ENCODE measurements at places on chromosomes 1 and 21. TPM values are rescaled to one million over a fixed set of nuclear protein-coding genes. Genes with fewer than 3 reads are reported as not detected.

The LRRC3 gene
- total RNA-seq = 0.04 TPM

GRCh38 chr1:182909578-182909977 lies 43.4 kb downstream of the SHCBP1L start:
- no peak for DNase-seq

The SPRR2G gene
- not detected for total RNA-seq

The C1orf56 gene
- 1.1 TPM for total RNA-seq

GRCh38 chr1:156644146-156644545 lies 2.2 kb downstream of the BCAN start:
- no peak for DNase-seq

The GORAB gene
- 7.0 TPM for total RNA-seq

GRCh38 chr1:41274752-41275545 lies 32.8 kb upstream of the SCMH1 start:
- DNase-seq = no peak

DNA sequence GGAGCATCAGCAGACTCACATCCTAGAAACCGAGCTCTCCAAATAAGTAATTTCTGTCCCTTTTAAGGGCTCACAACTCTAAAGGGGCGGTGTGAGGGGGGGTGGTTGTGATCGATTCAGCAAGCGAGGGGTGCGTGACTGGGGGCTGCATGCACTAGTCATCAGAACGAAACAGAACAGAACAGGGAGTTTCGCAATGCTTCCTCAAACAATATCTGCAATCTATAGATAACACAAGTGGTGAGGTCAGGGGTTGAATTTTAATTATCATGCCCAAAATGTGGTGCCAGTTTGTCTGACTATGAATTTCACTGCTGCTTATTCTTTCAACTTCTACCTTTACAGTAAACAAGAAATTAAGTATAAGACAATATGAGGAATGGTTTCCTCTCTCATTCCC lies 1003.0 kb upstream of the NCAM2 start:
- no peak for DNase-seq

The SPRR1B gene
- total RNA-seq = not detected

DNA sequence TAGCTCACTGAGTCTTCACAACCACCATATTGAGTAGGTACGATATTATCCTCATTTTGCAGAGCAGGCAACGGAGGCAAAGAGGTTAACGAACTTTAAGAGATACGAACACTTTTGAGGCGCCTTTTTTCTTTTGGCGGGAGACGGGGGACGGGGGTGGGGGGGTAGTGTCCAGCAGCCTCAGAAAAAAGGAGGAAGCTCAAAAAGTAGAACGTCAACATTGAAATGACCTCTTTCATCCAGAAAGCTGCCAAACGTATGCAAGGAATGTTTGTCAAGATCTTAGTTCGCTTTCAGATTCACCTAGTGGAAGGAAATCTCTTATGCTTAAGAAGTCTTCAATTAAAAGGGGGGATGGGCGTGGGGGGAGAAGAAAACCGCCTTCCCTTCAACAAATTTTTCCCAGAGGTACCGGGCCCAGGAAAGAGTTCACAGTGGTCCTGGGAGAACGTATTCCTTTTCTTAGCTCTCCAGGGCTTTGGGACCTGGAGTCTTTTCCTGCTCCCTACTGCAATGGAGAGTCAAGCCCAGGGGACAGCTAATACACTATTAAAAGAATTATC lies 1.1 kb upstream of the PCAT6 start:
- DNase-seq = no peak

DNA sequence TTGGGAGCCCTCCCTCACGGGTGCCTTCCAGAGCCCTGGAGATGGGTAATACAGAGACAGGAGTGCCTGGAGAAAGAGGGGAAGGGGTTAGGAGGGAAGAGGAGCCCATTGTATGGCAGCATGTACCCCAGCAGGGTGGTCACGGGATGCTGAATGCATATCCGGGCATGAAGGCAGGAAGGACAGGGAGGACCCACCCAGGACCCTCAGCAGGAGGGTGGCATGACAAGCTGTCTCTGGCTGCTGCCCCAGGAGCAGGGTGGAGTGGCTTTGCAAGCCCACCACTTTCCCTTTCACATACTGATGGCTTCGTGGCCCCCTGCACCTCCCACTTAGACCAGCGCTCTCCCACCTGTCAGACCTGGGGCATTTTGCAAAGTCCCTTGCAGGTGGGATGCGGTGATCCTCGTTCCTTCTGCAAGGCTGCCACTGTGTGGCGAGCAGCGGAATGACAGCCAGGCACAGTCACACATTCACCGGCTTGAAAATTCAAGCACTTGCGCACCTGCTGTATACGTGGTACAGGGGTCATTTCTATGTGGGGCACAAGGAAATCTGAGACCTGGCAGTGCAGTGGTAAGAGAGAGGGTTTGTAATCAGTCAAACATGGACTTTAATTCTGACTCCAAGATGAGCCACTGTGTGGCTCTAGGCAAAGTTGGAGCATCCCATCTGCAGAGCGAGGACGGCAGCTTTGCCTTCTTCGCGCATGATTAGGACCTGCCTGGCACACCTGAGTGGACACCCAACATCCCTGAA lies 53.2 kb upstream of the TMEM51 start:
- DNase-seq = peak; percentile 73

The CDC42 gene
- total RNA-seq = 242 TPM

DNA sequence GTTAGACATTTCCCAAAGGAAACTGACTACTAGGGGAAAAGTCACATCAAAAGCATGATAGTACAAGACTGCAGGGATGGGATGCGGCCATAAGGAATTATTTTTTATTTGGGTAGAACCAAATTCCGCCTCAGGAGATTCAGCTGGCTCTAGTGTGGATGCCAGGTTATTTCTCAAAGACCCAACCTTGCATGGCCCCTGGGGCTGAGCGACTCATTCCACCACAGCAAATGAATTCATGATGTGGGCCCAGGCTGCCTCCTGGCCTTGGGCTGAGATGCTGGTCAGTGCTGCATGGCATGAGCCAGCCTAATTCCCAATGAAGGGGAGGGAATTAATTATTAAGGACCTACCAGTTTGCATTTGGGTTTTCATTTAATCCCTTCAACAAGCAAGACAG lies 11.8 kb downstream of the TMEM35B start:
- no peak for DNase-seq

GRCh38 chr1:199422206-199422605 lies 605.3 kb upstream of the NR5A2 start:
- no peak for DNase-seq

The MAP10 gene
- 0.69 TPM for total RNA-seq

- DNase-seq = no peak
Observed at GRCh38 chr1:44678120-44678519, 3.6 kb downstream of the ARMH1 start.

DNA sequence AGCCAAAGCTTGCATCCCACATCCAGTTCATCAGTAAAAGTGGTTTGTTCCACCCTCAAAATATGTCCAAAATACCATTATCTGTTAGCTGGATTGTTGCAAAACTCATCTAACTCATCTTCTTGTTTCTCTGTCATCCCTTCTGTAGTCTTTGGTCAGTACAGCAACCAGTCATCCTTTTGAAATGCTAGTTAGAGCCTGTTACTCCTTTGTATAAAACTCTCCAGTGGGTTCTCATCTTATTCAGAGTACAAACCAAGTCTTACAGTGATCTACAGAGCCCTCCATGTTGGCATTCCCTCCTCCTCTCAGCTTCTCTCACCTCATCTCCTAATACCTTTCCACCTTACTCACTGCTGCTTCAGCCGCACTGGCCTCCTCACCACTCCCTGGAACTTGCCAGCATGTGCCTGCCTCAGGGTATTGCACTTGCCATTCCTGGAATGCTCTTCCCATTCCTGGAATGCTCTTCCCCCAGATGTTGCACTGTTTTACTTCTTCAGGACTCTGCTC lies 70.6 kb downstream of the LAMC1 start:
- DNase-seq = no peak

GRCh38 chr1:90317628-90318027 lies 322.7 kb downstream of the ZNF326 start:
- no peak for DNase-seq

DNA sequence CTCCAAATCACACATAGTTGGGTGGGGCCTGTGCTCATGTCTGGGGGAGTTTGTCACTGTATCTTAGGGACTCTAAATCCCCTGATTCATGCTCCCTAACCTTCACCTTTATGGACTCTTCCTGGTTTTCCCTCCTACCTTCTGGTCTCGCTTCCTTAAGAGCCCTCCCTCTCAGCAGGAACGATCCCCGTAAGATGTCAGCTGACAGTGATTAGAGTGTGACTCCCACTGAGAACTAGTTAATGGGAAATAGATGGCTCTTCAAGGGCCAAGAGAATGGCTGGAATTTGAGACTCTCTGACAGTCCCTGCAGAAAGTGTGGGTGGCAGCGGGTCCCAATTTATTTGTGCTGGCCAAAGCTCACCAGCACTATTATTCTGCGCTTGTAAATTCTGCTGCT lies 22.0 kb downstream of the LYPD8 start:
- DNase-seq = no peak

The EDN2 gene
- not detected for total RNA-seq

DNA sequence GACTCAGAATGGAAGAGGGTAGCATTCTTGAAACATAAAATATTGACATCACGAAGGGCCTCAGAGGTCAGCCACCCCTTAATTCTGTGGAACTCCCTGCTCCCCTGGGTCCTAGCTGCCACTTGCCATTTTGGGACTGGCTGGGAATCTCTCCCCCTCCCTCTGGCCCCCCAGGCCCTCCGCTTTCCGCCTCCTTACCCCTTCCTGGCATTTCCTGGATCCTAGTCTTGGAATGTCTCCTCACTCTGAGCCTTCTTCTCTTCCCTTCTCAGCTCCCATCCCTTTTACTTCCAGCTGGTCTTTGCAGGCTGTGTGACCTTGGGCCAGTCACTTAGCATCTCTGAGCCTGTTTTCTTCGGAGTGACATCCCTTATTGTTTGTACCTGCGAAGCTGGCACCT lies 4.5 kb downstream of the PADI1 start:
- no peak for DNase-seq

DNA sequence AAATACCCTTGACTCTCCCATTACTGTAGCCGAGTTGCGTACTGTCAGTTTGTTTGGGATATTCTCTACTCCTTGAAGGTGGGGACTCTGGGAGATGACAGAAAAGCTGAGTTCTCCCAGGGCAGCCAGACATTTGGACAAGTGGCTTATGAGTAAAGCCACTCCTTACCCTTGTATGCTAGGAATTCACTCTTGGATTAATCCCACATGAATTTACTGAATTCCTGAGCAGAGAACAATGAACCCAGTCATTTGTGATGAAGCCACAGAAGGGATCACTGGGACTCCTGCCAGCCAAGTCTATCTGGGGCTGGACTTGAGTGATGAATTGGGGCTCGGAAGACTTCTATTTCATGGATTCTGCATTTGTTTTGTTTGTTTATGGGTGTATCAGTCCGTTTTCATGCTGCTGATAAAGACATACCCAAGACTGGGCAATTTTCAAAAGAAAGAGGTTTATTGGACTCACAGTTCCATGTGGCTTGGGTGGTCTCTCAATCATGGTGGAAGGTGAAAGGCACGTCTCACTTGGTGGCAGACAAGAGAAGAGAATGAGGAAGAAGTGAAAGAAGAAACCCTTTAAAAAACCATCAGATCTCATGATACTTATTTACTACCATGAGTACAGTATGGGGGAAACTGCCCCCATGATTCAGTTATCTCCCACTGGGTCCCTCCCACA lies 25.1 kb downstream of the C1orf116 start:
- no peak for DNase-seq

The NTMT2 gene
- total RNA-seq = not detected

The EVA1B gene
- 27.2 TPM for total RNA-seq

The MAST2 gene
- 32.7 TPM for total RNA-seq

GRCh38 chr1:214506972-214507431 lies 44.4 kb downstream of the PTPN14 start:
- no peak for DNase-seq

DNA sequence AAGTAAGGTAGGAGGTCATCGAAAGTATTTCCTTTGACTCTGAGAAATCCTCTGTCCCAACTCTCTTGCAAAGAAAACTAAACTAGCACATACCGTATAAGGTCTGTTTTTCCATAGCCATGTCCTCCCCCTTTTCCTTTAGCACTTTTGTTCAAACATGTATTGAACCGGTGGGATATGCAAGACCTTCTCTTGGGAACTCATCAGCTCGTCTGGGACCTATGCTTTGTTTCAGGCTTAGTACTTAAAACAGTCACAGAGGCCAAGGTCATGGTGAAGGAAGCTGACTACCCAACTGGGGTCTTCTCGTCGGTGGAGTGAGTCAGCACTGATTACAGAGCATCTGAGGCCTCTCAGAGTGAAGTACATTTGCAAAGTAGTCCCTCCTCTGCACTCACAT lies 185.0 kb downstream of the ZBTB18 start:
- no peak for DNase-seq

DNA sequence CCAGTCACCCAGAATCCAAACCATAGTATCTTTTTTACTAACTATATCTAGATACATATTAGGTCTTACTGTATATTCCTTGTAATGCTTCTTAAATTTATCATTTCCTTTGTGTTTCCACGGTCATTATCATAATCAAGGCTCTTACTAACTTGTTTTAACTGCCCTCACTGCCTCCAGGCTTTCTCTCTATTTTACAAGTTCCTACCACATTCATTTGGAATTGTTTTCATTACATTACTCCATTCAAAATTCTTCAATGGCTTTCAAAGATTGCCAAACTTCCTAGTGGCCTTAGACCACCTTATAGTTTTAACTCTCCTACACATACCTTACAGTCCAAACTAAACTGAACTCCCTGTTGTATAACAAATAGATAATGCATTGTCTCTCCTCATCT lies 6.3 kb downstream of the HFM1 start:
- no peak for DNase-seq

GRCh38 chr21:42301371-42302075 lies 13.7 kb downstream of the TFF3 start:
- DNase-seq = no peak

- peak; percentile 79 for DNase-seq
Observed at GRCh38 chr1:117754061-117754969, 148.5 kb downstream of the TENT5C start.

DNA sequence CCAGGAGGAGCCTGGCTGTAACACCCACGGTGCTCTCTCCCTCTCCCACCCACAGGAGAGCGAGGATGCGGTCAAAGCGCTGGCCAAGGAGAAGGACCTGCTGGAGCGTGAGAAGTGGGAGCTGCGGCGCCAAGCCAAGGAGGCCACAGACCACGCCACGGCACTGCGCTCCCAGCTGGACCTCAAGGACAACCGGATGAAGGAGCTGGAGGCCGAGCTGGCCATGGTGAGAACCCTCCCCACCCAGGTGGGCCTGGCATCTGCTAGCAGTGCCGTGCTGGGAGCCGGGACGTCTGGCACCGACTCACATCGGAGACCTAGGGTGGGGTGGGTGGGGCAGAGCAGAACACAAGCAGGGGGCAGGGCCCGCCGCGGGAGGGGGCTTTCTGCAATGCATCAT lies 109.6 kb upstream of the TMEM51 start:
- no peak for DNase-seq

- DNase-seq = no peak
Observed at GRCh38 chr21:41112740-41113692, 54.9 kb upstream of the BACE2 start.

All from K562 (cell line).